Stromal cell of bone marrow (primary cell): ENCODE measurements at places on chromosomes 3 and 15.

- no peak for DNase-seq
Observed at GRCh38 chr15:73270366-73271097, 98.2 kb downstream of the HCN4 start.

DNA sequence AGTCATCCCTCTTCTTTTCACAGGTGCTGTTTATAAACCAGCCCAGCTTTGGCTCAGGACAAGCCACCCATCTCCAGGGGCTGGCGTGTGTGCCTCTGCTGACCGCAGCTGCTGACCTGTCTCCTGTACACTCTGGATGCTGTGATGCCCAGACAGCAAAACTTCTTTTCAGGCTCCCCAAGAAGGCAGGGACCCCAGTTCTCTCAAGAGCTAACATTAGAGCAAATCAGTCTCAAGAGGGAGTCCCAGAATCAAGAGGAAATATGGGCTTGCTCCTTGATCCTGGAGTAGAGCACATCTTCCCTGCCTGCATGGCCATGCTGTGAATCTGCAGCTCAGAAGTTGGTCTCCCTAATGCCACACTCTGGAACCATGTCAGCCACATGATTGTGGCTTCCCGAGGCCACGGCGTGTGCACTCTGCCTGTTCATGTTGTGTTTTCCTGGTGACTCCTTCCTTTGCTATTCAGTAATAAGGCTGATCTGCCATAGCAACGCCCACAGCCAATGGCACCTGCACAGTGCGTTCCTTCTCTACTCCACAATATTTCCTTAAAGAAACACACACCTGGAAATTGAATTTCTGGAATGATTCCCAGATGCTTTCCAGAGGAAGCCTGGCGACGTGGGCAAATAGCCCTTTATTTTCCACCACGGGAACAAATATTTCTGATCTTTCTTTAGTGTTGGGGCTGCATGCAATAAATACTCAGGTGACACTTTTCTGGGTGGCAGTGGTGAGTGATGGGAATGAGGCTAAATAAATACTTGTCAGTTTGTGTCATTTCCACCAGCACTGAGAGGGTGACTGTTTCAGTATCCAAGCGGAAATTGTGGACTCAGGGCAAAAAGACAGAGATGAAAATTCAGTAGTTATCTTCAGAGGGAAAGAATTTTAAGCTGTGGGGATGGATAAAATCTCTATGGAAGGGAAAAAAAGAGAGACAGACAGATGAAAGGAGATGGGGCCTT is 21.9 kb upstream of the THSD4 start:
- DNase-seq, result peak; percentile 70

GRCh38 chr3:107881509-107881908 is 209.3 kb downstream of the CD47 start:
- DNase-seq, result no peak

- no peak for DNase-seq
Observed at GRCh38 chr3:134104031-134104430, 74.3 kb upstream of the SLCO2A1 start.

GRCh38 chr3:117059067-117059955 is 349.7 kb downstream of the TUSC7 start:
- no peak for DNase-seq

DNA sequence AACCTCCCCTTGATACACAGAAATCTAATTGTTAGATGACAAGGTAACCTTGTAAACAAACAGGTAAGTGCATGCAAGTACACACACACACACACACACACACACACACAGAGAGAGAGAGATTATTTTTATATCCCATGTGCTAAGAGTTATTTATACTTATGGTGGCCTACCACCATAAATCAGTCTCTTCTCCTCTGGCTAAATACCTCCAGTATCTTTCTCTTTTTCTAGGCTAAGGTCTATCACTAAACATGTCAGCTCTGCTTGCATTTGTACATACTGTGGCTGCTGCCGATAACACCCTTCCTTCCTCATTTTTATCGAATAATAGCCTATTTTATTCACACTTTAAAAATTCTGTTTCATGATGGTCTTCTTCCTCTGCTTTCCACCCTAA is 172.4 kb downstream of the CNTN3 start:
- no peak for DNase-seq

DNA sequence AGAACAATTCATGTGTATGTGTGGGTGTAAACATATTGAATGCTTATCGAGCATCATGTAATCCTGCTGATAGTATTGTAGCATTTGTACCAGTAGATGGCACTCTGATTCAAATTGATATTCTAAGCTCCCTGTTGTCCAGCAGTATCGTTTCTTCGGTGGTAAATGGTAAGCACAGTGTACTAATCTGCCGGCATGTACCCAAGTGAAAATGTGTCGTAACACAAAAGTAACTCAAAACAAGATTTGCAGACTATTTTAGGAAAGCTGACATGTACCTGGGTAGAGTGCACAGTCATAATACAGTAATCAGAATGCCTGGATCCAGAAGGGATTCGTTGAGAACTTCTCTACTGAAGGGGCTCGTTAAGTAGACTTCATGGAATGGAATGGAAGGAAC is 31.7 kb upstream of the MNS1 start:
- DNase-seq, result peak; percentile 54

DNA sequence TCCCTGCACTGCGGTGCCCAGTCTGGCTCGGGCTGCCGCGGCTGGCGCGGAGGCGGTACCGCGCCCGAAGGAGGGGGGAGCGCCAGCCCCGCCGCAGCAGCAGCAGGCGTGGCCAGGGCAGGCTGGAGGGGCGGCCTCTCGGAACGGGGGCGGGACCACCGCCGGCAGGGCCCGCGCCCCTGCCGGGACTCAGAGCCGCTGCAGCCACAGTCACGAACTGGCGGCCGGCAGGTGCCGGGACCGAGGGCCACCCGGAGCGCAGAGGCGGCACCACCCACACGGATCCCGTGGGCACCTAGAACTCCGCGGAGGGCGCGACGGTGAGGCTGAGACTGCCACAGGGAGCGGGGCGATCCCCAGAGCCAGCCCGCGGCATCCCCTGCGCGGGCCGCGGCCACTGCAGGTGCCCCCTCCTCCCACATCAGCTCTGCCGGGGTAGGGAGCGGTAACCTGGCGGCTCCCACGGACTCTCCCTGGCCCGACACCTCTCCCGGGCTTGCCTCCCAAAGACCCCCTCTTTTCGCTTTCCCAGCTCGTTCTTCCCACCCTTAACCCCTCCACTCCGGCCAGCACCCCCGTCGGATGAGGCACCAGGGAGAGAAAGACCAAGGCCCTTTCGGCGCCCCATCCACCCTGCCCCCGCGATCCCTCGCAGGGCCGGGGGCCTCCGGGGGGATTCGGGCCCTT is at the start of gene VWA5B2:
Gene VWA5B2 (plus strand): TSS at position 192 of the 687 bp plus-strand sequence. CDS start 944 bp downstream, outside the sequence.
- DNase-seq, result no peak

DNA sequence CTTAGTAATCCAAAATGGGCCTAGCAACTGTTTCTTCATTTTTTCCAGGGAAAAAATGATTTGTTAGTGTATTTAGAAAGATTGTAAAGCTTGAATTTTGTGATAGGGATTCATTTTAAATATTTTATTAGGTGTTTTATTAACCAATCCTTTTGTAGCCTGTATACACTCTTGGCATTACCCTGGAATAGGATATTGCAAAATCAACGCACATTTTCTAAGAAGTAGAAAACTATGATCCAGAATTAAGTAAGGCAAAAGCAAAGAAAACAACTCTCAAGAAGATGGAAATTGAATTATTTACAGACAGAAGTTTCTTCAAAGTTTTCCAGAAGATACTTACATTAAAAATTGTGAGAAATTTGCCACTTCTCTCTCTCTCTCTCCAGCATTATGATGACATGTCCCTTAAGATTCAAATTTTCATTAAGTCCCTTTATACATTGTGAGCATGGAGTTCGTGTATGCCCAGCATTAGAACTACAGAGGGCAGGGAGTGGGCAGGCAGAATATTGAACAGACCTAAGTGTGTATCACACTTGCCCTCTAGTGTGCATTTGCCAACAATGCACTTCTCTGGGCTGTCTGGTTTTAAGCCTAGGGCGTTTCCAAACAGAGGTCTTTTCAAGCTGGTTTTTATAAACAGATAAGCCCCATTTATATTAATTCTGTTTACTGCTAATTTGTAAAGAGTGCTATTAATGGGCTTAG is 28.5 kb upstream of the CMSS1 start:
- peak; percentile 59 for DNase-seq

GRCh38 chr3:107063351-107063750 is 313.9 kb upstream of the CCDC54 start:
- no peak for DNase-seq

DNA sequence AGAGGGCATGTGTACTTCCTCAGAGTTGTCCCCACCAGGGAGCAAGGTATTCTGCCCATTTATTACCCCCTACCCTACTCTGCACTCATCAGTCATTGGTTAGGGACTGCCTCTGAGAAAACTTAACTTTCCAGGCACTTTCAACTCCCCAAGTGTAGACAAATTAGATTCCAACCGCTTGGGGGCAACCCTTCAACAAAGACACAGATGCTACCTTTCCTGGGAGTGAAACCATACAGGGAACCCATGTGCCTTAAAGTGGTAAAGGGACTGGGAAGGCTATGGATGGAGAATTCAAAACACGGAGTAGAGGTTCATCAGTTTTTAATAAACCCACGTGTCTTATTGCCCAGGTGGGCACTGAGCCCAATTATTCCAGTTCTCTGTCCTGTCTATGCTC is 19.4 kb upstream of the UBE2E2 start:
- DNase-seq, result peak; percentile 40

DNA sequence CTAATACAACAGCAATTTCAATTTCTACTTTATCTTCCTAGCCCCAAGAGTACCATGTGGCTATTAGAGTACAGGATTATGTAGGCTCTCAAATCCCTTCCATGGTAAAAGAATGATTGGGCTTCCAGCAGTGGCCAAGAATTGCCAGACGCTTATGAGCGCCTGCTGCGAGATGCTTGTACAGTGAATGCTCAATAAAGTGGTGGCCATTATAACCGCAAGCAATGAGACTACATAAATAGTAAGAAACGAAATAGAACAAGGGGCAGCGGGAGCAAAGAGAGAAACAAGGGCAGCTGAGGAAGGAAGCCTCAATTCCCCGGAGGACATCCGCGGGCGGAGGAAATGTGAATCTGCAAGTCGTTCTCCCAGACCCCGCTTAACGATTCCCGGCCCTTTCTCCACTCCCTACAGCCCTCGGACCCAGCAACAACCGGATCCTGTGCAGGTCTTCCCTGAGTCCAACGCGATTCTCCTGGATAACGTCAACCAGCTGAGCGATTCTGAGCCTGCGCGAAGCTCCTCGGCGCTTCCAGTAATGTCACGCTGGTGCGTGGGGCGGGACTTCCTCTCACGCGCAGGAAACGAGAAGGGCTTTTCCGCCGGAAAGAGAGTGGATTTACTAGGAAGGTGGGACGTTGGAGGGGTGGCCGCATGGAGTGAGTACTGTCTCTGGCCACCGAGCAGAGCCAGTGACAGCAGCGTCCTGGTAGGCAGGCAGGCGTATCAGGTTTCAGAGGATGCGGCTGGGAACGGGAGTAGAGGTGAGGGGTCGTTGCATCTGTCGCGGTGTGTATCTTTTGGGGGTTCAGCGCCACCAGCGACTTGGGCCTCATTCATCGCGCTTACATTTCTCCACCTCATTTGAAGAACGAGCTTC is 40.5 kb upstream of the AP3B2 start:
- DNase-seq, result peak; percentile 95
